Stimulated activated CD4-positive, alpha-beta T cell treated with anti-CD3 and anti-CD28 coated beads, Interleukin-15, amount 100 ng/mL, for 1 hour (primary cell): ENCODE measurements at places on chromosomes 1 and 21.

DNA sequence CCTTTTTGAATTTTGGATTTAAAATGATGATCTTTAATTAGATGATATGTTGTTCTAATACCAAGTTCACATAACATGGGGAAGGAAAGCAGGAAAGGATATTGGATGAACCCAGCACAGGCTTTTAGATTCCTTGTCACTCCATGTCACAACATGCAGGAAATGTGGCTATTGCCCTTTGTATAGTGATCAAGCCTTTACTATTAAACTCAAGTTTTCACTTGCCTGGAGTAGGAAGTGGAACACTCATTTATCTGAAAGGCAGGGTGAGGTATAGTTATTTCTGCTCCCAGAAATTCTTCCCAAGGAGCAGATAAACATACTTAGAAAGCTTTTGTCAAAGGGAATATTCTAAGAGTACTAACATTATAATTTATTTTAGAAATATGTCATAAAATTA, 37.2 kb upstream of the BCAS2 start:
- DNase-seq, result no peak

DNA sequence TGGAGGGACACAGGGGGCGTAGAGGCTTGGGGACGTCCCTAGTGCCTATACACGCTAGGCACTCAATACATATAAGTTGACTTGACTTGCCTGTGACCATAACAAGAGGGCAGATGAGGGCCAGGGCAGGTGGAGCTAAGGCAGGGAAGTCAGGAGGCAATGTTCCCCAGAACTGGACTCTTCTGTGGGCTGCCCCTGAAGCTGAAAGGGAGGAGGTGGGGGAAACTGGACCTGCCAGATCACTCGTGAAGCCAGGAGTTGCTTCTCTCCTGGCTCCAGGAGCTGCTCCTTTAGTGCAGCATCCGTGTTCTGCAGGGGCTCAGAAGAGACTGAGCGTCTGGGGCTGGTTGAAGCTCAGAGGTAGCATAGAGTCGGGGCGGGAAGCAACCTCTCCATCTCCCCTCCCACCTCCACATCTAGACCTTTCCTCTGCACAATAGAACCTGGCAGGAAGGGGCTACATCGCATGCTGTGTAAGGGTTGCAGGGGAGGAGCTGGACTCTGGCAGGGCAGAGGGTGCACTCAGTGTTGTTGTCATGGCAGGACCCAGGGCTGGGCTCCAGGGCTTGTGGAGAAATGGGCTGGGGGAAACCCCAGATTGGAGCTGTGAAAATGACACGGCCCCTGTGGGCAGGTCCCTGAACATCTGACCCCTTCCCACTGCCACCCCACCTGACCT, 2.9 kb upstream of the SEMA4A start:
- DNase-seq, result no peak

GRCh38 chr1:19926296-19927129, 3.1 kb upstream of the PLA2G2E start:
- DNase-seq, result no peak

DNA sequence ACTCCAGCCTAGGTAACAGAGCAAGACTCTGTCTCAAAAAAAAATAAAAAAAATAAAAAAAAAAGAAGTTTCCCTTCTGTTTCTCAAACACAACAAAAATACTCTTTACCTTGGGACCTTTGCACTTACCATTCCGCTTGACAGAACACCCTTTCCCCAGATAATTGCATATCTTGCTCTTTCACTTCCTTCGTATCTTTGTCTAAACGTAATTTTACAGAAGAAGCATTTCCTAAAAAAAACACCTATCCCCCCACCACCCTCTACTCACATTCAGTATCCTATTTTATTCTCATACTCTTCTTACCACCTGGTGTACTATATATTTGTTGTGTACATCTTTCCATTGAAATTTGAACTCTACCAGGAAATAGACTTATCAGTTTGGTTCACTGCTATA, 32.7 kb downstream of the ASH1L start:
- DNase-seq, result no peak

DNA sequence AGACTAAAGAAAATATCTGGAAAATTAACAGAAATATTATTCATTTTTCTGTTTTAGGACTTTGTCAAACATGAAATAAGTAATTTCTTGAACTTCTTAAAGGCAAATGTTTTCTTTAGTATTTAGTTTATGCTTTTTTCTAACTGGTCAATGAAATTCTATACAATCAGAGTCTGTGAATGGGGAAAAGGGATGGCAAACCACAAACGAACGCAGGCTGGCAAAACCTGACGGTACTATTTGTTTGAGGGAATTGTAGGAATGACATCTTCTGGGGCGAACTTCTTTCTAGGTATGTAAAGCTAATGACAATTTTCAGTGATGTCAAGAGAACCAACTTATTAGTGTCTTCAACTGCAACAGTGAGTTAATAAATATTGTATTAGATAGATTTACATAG, 156.0 kb downstream of the SIPA1L2 start:
- no peak for DNase-seq

- no peak for DNase-seq
Observed at GRCh38 chr1:65429806-65430205, 9.3 kb downstream of the LEPR start.

- DNase-seq, result no peak
Observed at GRCh38 chr1:89622895-89623294, 10.0 kb upstream of the LRRC8C start.

GRCh38 chr1:114315631-114316030, 162.0 kb upstream of the SYT6 start:
- no peak for DNase-seq

GRCh38 chr1:59552007-59552406, 255.1 kb downstream of the FGGY start:
- no peak for DNase-seq

DNA sequence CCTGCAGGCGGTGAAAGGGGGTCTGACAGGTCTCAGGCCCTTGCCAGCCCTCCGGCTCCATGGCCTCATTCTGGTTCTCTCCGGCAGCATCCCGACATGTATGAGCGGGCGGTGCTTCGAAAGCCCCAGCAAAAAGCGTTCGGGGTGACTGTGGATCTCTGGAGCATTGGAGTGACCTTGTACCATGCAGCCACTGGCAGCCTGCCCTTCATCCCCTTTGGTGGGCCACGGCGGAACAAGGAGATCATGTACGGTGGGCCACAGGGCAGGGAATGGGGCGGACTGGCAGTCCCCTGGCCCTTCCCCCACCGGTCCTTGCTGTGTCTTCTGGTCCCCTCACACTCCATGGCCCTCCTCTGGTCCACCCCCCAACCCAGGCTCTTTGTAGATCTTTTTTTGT, 6.3 kb downstream of the IKBKE start:
- DNase-seq, result no peak

DNA sequence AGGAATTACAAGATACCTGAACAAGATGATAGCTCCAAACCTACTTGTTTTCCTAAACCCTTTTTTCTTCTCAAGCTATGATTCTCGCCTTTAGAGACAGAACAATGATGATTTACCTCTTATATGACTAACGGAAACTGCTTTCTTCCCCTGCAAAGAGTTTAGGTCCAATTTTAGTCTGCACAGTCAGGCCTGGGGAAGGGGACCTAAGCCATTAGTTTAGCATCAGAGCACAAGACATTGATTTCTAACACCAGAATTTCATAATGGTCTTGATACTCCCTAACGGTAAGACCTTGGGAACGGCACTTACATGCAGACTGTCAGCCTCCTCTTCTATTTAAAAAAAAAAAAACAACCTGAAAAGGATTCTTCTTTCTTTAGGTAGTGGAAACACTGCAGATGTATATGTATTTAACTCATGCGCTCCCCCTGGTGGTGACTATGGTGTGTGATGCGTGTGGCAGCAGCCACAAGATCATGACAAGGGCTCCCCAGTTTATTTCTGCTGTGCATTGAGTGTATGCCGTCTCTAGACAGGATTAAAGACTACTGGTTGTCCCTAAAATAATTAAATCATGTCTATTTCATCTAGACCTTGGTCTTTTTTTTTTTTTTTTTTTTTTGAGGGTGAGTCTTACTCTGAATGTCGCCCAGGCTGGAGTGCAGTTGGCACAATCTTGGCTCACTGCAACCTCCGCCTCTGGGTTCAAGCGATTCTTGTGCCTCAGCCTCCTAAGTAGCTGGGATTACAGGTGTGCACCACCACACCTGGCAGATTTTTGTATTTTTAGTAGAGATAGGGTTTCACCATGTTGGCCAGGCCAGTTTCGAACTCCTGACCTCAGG, 37.3 kb upstream of the TMEM222 start:
- DNase-seq, result peak; percentile 68

DNA sequence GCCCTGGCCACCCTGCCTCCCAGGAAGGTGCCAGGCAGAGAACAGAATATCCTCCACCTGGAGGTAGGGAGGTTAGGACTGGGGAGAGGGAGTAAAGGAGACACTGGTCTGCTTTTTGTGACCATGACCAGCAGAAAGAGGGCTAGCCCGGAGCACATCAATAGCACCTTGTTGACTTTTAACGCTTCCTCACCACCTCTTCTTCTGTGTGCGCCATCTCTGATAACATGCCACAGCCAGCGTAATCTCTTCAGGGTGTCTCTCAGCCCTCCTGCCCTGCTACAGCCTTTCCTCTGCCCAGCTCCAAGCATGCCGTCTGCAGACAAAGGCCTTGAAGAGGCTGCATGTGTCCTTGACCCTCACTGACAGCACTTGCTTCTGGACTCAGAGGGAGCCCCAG, 50.9 kb upstream of the GJA5 start:
- DNase-seq, result no peak
